Aortic smooth muscle cell (primary cell): ENCODE measurements at places on chromosomes 5 and 9. TPM values are rescaled to one million over a fixed set of nuclear protein-coding genes. Genes with fewer than 3 reads are reported as not detected.

AK3 gene
- total RNA-seq, result 62.0 and 90.6 TPM in 2 replicates

PDE8B gene
- total RNA-seq, result 0.06 and 0.13 TPM in 2 replicates

PDE6A gene
- not detected in 2 replicates for total RNA-seq

MTX3 gene
- 9.9 and 10.6 TPM in 2 replicates for total RNA-seq
